Fibroblast of gingiva (primary cell): ENCODE measurements at places on chromosomes 5 and 9.

GRCh38 chr5:6743161-6743560 lies 29.9 kb downstream of the TENT4A start:
- no peak for DNase-seq

DNA sequence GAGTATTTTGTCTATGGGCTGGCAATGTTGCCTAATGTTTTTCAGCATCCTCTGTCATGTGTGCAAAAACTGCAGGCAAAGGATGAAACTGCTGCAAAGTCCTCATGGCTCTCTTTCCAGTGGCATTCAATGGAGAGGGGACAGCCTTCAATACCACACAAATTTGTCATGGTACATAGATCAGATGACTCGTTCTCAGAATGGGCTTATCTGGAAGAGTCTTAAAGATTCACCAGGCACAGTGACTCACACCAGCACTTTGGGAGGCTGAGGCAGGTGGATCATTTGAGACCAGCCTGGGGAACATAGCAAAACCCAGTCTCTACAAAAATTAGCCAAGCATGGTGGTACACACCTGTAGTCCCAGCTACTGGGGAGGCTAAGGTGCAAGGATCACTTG lies 5.3 kb downstream of the CDKN2AIPNL start:
- DNase-seq: no peak

DNA sequence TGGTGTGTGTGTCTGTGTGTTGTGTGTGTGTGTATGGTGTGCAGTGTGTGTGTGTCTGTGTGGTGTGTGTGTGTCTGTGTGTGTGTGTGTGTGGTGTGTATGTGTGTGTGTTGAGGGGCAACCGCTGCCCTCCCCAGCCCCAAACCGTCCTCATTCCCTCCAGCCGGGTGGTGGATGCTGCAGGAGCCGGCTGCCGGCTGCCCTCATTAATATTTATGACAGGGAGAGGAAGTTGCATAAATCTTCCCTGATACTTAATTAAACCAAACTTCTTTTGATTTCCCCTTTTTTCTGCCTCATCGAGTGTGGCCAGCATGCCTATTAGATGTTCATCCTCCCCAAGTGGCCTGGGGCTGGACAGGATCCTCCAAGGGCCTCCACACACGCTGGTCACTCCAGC lies 121.4 kb upstream of the MVB12B start:
- no peak for DNase-seq

DNA sequence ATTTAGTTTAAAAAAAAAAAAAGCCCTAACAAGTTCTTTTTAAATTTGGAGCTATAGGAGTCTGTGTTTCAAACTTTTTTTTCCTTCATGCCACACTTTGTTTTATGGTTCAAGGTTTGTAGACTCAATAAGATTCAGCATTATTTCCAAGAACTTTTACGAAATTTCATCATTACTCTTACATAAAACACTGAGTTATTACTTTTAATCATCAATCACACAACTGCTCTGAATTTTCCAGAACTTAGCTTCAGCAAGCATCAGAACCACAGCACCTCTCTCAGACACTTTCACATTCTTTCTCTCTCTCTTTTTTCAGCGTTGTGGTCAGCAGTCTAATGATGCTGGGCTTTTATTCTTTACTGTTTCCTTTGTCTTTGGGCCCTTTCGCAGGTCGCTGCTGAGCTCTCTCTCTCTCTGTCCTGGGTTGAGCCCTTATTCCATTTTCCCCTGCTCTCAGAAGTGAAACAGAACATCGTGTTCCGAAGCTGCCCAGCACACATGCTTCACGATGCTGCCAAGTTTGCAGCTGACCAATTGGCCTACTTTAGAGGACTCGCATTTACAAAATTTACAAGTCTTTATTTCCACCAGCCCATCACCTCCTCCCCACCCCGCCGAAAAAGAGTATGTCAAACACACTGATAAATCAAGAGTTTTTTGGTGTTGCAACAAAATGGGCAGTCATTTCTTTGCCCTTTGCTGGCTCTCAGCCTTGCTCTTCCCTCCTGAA lies 44.6 kb upstream of the PIK3R1 start:
- DNase-seq: peak; percentile 95

- DNase-seq: no peak
These were observed 401.6 kb downstream of the EBF1 start for GRCh38 chr5:158698023-158698639.

- DNase-seq: no peak
These were observed 103.2 kb upstream of the TARS1 start for GRCh38 chr5:33337637-33337992.

DNA sequence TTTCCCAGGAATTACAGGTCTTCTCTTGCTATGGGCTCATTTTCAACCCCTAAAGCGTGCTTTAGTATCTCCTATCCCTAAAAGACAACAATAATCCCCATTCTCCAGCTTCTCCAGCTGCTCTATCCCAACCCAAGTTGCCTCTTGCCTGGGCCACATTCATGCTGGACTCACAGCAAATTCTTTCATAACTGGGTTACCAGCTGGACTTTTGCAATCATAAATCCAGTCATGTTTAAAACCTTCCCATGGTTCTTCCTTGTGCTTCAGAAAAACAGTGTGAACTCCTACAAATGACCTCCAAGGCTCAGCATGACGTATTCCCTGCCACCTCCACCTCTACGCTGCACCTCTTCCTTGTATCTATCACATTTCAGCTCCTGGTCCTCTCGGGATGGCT lies 346.9 kb downstream of the GADD45G start:
- no peak for DNase-seq

DNA sequence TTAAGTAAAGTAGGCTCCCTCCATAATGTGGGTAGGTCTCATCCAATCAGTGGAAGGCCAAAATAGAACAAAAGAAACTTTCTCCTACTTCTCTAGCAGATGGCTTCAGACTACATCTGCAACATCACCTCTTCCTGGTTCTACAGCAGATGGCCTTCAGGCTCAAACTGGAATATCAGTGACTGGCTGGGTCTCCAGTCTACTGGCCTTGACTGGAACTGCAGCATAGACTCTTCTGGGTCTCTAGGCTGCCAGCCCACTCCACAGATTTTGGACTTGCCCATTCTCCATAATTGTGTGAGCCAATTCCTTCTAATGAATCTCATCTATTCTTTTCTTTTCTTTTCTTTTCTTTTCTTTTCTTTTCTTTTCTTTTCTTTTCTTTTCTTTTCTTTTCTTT lies 64.8 kb downstream of the ACER2 start:
- DNase-seq: no peak

DNA sequence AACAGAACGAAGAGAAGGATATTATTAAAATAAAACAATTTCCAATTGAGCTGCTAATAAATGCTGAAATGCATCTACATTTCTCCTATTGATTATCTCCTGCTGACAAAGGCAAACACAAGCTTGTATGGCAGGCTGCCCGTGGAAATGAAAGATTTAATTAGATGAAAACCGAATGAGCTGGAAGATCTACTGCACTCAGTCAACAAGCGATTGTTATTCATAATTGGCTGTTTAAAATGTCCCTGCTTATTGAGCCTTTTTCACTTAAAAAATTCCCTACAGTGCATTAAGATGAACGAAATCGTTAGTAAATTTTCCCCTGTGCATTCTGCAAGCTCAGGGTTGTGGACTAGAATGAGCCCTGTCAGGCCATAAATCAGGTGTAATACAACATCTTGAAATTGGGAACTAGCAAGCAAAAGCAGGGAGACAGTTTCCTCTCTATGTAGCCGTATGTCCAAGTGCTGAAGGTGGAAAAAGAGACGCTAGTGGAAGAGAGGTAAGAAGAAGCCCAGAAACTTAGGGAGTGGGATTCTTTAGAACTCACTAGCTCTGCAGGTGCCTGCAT lies 28.5 kb upstream of the KIF4B start:
- DNase-seq: no peak

- no peak for DNase-seq
These were observed 15.4 kb downstream of the MEGF10 start for GRCh38 chr5:127306036-127306435.
